ENCODE measurements at places on chromosomes 12 and 14.

DNA sequence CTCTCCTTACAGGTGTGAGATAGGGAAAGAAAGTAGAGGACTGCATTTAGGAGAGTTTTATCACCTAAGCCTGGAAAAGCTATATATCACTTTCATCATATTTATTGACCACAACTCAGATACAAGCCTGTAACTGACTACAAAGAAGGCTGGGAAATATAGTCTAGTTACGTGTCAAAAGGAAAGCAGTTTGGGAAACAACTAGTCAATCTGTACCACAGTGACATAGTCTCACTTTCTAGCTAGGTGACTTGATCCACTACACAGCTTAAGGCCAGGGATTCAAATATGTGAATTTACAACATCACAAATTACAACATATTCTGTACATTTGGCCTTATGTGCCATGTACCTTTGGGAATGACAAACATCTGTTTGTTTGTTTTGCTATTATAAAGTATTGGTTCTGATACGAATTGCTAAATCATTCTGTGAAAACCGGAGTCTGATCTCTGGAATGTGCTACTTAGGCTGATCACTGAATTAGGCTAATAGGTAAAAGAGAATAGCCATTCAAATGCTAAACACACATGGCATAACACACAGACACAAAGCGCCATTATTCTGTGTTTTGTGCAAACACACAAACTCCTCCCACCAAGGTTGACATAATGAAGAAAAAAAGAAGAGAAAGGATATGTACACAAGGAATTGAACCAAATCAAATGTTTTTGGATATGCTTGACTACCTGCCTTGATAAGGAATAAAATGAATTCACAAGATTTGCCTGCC is 279.8 kb downstream of the DUSP6 start:
- DNase-seq = no peak

GRCh38 chr14:90072350-90072749 is 10.6 kb downstream of the KCNK13 start:
- no peak for DNase-seq

DNA sequence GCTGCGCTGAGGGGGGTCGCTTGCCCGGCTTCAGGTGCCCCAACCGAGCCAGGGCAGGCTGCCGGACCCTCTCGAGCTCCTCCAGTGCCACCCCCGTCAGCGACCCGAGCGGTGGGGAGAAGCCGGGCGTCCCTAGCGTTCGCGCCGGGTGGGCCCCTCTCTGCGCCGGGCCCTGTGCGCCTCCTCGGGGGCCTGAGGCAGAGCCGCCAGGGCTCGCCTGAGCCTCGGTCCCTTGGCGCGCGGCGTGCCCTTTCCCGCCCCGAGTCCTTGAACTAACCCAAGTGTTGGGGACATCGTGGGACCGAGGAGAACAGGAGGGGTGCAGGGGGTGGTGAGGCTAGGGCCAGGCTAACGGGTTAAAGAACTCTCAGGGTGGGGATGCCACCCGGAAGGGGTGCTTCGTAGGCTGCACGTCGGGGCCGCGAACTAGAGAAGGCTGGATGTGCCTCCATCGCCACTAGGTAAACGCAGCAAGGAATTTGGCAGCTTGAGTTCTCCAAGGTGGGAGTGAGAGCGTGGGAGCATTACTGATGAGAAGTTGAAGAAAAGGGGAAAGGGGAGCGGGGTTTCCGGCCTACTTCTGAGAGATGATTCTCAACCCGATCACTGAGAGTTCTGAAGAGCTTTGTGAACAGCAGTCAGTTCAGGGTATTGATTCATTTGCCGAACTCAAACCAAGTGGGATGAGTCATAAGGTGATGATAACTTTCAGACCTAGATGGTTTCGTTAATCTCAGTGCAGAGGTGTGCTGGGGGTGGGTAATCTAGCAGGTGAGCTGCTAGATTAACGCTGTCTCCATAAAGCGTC is 618 bp downstream of the RNF34 start:
- DNase-seq = peak; percentile 41

GRCh38 chr12:124519746-124520145 is 47.7 kb downstream of the NCOR2 start:
- DNase-seq = no peak

DNA sequence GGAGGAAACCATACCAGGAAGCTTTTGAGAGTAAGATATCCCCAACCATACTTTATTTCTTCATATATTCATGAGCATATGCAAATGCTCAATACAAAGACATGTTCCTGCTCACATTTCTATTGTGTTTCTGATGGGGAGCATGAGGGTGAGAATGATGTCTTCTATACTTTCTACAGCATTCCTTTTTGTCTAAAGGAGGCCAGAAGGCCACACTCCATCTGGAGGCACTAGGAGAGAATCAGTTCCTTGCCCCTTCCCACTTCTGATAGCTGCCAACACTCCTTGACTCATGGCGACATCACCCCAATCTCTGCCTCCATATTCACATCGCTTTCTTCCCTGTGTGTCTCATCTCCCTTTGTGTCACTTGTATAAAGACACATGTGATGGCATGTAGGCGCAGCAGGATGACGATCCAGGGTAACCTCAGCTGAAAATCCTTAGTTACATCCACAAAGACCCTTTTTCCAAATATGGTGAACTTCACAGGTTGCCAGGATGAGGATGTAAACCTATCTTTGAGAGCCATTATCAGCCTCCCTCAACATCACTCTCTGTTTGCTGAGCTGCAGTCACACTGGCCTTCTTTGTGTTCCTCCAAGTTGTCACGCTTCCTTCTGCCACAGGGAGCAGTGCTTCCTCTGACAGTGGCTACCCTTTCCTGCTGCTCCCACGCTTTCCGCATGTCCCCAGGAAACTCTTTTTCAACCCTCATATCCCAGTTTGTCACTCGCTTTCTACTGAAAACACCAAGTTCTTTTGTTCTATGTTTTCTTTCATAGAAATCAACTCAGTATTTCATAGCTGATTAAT is 96.9 kb downstream of the STXBP6 start:
- no peak for DNase-seq

DNA sequence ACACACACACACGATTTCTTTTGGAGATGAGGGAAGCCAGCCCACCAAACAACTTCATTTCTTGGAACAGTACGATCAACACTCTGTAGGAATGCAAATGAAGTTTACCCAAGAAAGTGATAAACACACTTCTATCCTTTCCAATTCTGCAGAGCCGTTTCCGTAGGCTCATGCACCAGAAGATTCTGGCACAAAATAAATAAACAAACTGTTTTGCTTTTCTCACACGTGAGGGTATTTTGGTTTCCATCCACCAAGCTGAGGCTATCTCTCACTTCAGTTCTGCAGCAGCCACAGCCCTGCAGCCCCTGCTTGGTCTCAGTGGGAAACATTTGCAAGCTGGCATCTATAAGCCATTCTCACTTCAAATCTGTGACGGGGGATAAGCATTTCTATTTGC is 15.3 kb upstream of the TSPAN11 start:
- DNase-seq = no peak

DNA sequence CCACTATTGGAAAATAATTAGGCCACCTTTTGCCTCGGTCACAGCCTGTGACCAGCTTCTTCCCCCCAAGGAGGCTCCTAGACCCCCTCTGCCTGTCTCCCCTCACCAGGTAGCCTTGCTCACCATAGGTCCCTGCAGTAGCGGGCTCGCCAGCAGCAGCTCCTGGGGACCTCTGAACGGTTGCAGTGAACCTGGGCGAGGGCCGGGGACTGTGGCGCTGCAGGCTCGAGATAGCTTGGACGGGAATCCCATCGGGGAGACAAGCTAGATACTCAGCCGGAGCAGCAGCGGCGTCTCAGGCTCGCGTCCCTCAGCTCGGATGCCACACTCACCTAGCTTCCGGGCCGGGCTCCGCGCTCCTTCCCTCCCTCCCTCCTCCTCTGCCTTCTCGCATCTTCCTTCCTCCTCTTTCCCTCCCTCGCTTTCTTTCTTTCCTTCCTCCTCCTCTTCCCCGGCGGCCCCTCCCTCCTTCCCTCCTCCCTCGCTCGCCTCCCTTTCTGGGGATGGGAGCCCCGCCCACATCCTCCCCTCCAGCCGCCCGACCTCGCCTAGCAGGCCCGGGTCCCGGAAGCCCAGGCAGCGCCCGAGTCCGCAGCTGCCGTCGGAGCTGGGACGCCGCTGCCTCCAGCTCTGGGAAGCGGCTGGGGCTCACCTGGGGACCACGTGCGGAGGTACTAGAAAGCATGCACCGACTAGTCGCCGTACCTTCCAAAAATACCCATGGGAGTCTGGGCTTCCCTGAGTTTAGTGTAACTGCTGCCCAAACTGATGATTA is at the start of gene BMP4:
BMP4 (minus strand) TSS at position 399 of the 775 bp plus-strand sequence. CDS start 4,603 bp downstream, outside the sequence.
- no peak for DNase-seq

GRCh38 chr12:76462668-76463224 is 96.8 kb downstream of the OSBPL8 start:
- DNase-seq = no peak

GRCh38 chr12:12686472-12686871 is 9.5 kb downstream of the GPR19 start:
- no peak for DNase-seq

GRCh38 chr12:114741940-114742339 is 58.0 kb upstream of the TBX3 start:
- DNase-seq = no peak

GRCh38 chr14:90661866-90662265 is 154.4 kb downstream of the TTC7B start:
- no peak for DNase-seq

- no peak for DNase-seq
Measured at GRCh38 chr14:94833633-94834032, 63.7 kb upstream of the GSC start.

DNA sequence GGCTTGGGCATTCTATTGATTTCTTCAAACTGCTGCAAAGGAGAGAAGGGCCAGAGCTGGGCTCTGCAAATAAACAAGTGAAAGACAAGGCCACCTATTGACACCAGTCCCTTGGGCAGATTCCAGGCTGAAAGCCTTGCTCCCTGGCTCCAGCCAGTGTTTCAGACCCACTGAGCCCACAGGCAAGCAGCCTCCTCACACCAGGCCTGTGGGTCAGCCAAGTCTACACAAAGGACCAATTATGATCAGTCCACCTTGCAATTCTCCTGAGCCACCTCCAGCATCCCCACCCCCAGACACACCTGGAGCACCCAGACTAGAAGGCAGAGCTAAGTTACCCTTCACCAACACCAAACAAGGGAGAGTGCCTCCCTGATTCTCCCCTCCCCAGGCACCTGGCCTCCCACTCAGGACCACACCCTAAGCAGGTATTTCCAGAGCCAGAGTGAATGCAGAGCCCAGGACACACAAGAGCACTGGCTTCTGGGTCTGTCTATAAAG is 13.8 kb downstream of the ACTN1 start:
- DNase-seq = no peak

GRCh38 chr14:77554816-77555599 is 56.4 kb upstream of the ISM2 start:
- DNase-seq = no peak

- peak; percentile 23 for DNase-seq
Measured at GRCh38 chr12:45732250-45732649, 2.7 kb downstream of the ARID2 start.

GRCh38 chr12:100995771-100996170 is 201.2 kb downstream of the ANO4 start:
- DNase-seq = no peak

GRCh38 chr12:45227316-45228067 is 11.6 kb downstream of the ANO6 start:
- no peak for DNase-seq

DNA sequence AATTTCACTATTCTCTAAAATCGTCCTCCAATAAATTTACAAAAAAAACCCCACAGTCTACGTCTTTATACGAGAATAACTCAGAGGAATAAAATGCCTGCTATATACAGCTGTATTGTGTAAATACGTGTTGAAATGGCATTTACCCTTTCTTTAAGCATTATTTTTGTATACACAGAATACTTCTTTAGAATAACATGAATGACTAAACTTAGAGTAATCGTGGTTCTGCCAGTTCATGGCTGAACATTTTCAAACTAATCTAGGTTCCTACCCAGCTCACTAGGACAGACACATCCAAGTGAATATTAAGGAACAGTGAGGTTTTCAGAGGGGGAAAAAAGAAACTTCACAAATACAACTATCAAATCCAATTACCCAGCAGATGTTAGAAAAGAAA is 24.6 kb downstream of the DICER1 start:
- DNase-seq = no peak

- DNase-seq = no peak
Measured at GRCh38 chr14:61564618-61565091, 130.7 kb upstream of the HIF1A start.

- no peak for DNase-seq
Measured at GRCh38 chr12:100427078-100427477, 46.6 kb upstream of the NR1H4 start.

DNA sequence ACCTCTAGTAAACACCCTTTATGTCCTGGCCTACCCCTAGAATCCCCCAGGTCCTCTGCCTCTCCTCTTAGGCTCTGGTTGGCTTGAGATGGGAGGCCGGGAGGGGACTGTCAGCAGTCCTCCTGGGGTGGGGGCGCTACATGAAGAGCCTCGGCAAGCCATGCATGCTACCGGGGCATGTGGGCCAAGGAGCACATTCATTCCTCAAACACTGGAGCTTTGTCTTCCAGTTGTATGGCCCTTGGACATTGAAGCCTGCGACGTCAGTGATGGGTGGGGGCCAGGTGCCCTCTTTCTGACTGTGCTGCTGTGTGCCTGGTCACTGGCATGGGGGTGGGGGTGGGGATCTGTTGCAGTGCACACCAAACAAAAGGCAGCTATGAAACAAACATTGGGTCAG is 15.8 kb upstream of the CELA1 start:
- DNase-seq = no peak

- DNase-seq = no peak
Measured at GRCh38 chr14:51182131-51182565, 57.9 kb upstream of the TMX1 start.

- no peak for DNase-seq
Measured at GRCh38 chr12:44833561-44833960, 42.6 kb downstream of the NELL2 start.

- no peak for DNase-seq
Measured at GRCh38 chr14:47675466-47676314, at the start of gene MDGA2. TSS of gene MDGA2 (minus strand) at chr14:47675605.

DNA sequence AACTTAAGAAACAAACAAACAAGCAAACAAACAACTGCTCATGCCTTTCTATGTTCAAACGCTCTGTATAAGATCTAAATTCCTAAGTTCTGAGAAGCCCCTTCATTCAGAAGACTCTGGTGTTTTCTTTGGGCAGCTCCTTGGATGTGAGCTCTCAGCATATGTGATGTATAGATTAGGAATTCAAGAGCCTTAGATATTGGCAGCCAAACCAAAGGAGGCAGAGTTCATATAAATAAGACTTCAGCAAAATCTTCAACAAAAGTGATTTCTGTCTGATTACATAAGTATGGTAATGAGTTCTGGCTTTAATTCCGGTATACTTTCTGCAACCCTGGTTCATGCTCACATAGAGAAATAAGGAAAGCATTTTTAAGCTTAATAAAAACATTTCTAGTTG is 145.6 kb downstream of the DYRK2 start:
- DNase-seq = no peak

Measured in hematopoietic multipotent progenitor cell treated with erythropoietin and hydrocortisone succinate and interleukin-3 and kit ligand, for 15 days (in vitro differentiated cells).